DMS53 (cell line): ENCODE measurements at places on chromosomes 5 and 9.

- no peak for DNase-seq
Measured at GRCh38 chr5:169429044-169429443, 128.1 kb upstream of the SLIT3 start.

GRCh38 chr5:81422671-81423070 is 28.7 kb upstream of the ACOT12 start:
- no peak for DNase-seq

- no peak for DNase-seq
Measured at GRCh38 chr5:56985936-56986625, 34.2 kb upstream of the MIER3 start.

DNA sequence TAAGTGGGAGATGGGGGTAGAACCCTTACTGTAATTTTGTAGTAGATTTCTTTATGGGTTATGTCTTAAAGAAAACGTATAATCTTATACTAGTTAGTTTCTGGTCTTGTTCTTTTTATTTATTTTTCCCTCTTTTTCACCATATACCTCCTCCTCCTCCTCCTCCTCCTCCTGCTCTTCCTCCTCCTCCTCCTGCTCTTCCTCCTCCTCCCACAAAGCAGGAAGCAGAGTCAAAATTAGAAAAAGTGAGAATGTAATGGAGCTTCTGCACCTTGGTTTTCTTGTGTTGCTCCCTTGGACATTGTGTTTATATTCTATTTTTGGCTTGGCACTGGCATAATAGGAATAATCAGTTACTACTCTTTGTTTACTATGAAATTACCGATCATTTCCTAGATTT is 4.5 kb downstream of the MACIR start:
- no peak for DNase-seq

- DNase-seq, result no peak
Measured at GRCh38 chr5:13510616-13511015, 433.9 kb downstream of the DNAH5 start.

- no peak for DNase-seq
Measured at GRCh38 chr5:122877518-122877917, 32.1 kb downstream of the SNX24 start.
